ENCODE measurements at places on chromosomes 1 and 21.
A peak's percentile ranks its signal among the peaks of the same experiment; 100 is the strongest.

- no peak for DNase-seq
Observed at GRCh38 chr1:100718581-100718980, 961 bp upstream of the VCAM1 start.

DNA sequence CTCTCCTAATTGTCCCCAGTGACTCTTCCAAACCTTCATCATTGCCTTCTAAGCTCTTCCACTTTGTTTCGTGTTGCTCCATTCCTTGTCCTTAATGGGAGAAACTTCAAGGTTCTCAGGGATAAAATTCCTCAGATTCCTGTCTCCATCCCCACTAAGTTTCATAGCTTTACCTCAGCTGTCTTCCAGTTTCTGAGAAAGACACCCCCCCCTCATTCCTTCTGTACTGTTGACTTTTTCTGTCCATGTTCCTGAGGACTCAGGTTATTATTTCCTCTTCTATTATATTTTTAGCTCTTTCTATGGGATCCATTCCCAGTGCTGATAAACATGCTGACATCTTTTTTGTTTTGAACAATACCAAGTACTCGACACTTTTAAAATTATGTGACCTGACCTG, 215.3 kb upstream of the PTGFR start:
- no peak for DNase-seq

- DNase-seq: no peak
Observed at GRCh38 chr21:43819511-43820405, 30.4 kb downstream of the RRP1 start.

DNA sequence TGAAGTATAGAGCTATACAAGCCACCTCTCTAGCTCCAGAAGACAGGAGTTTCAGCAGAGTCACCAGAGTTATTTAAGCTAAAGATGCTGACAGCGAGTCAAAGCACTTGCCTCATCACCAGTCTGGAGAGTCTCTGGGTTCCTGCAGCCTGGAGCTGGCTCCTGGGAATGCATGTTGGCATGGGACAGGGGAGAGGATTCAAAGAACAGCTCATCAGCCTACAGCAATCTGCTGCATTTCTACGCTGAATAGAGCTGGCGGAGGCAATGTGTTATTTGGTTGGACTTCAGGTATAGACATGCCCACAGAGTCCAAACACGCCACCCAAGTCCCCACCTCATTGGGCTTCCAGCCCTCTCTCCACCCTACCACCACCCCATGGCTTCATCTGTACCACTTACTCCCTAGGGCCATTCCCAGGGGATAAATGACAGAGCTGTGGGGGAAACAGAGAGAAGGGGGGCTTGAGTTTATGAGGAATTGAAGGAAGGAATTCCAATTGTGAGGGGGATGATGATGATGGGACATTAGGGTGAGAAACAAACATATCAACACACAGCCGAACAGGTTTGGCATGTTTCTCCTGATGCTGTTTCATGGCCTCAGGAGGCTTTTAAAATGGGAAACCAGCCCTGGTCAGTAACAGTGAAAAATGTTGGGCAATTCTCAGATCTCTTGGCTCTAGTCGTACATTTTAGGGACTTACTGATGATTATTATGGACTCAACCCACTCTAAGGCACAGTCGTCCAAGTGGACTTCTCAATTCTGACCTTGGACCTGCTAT, 58.4 kb downstream of the PLEKHA6 start:
- no peak for DNase-seq

DNA sequence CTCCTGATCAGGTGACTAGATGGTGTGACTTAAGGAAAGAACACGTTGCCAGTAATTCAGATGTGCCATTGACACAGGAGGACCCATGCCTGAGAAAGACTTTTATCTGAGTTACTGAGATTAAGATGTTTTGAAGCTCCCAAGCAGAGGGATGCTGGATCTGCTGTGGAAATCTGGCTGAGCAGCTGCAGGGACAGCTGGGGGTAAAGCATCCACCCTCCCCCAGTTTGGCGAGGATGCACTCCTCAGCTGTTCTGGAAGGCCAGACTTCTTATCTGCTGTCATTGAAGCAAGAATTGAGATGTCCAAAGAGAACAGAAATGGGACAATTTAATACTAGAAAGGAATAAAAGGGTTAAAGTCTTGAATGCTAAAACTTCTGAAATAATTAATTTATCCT, 25.7 kb downstream of the TTC3 start:
- no peak for DNase-seq

DNA sequence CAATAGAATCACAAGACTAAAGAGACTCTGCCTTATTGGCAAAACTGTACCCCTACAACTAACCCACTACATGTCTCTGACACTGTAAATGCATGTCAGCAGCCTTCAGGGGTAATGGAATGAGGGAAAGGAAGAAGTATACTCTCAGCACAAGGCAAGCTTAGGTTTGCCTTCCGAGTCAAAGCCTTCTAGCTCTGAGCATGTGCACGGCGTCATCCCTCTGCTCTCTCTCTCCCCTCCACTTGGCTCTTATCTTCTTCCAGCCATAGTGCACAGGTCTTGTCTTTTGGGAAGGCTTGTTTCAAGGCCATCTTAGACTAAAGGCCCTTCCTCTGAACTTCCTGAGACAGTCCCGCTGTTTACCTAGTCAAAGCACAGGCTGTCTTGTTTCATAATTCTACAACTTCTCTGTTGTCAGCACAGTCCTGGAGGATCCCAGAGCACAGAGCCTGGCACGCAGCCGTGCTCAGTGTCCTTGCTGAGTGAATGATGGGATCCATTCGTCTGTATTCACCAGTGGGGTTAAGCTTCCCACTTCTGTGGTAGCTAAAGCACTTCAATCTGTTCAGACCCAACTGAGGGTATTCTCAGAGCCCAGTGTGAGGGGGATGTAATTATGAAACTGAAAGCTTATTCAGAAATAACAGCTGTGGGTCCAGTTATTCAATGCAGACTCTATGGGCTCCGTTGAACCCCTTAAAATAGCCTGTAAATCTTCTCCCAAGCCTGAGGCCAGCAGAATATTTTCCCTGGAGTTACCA, 166.5 kb upstream of the PLD5 start:
- DNase-seq: no peak

DNA sequence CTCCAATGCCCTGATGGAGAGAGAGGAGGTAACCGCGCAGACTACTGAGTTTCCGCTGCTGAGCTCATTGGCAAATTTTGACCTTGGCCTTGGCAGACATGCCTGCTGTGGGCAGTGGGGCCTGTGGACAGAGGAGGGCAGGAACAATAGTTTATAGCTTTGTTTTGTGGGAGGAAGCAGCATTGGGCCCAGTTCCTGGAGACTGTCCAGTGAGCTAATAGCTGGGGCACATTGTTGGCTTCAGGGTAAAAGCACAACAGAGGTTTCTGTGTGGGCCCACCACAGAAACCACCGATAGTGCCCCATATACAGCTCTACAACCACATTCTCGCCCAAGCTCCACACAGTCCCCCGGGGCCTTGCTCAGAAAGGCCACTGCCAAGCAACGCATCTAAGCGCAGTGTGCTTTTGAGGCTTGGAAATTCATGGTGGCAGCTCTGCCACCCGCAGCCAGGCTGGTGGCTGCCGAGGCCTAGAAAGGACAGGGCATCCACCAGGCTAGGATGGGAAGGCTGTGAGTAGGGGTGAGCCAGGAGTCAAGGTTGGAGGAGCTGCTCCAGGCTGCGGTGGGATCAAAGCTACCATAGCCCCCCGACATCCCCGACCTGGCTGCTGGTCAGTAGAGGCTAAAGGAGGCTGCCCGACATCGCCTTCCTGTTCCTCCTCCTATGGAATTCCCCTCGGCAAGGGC, 43.2 kb downstream of the NEK2 start:
- no peak for DNase-seq

- DNase-seq: no peak
Observed at GRCh38 chr1:9086796-9087195, 17.4 kb upstream of the SLC2A5 start.

DNA sequence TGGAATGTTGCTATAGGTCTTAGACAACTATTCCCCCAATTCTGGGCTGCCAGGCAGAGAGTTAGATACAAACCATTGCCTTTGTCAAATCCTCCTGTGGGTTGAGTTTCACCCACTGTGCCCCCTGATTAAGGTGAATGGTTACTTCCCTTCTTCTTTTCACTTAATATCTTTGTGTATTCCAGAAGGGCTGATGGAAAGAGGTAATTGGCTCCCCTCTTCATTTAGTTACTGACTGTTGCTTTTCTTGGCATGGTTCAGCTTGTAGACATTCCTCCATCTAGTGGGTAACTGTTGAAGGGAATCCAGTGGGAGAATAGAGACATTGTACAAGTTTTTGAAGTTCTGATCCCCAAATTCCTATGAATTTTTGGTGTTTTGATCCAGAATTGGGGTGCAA, 43.8 kb upstream of the MACF1 start:
- no peak for DNase-seq

GRCh38 chr1:229368347-229368746, 25.5 kb upstream of the CCSAP start:
- no peak for DNase-seq

- peak; percentile 82 for DNase-seq
Observed at GRCh38 chr1:26302733-26303405, 3.6 kb downstream of the UBXN11 start.

- no peak for DNase-seq
Observed at GRCh38 chr1:244962130-244962529, 97.8 kb upstream of the HNRNPU start.

DNA sequence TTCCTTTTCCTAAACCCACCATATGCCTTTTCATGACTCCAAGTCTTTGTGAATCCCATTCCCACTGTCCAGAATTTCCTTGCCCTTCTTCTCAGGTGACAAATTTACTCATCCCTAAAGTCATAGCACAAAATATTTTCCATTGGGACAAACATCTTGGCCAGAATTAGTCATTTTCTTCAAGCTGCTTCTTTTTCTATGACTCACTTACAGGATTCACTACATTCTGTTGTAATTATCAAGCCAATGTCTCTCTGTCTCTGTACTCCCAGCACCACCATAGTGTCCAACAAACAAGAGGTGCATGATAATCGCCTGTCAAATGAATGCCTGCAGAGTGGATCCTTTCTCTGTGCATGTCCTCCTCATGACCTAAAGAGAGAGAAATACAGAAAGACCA, 37.8 kb downstream of the SGIP1 start:
- DNase-seq: peak; percentile 91

DNA sequence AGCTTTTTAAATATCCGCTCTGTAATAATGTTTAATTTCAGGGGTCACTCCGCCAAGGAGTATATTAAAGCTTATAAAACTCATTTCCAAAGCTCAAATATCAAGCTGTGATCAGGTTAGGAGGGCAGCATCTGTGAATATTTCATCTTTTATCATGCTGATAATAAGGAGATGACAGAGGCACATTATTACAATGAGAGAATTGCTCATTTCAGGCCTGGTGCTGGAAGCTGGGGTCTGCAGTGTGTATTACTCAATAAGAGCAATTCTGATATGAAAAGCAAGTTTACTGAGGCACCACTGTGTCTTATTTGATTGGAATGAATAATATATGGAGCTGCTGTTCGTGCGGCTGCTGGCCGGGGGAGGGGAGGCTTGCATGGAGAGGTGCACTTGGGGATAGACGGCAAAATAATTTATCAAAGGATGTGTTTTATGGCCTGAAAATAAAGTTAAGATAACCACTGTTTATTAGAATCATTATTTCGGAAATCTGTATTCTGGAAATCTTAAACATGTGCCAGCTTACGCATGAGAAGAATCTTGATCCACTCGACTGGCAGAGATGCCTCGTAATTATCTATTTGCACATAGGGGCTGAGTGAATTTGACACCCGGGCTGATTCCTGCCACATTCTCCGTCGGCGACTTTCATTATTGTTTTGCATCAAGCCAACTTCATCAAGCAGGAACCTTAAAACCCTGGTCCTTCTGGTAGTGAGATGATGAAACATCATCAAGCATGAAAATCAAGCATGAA, 173.2 kb downstream of the RRAGC start:
- no peak for DNase-seq

DNA sequence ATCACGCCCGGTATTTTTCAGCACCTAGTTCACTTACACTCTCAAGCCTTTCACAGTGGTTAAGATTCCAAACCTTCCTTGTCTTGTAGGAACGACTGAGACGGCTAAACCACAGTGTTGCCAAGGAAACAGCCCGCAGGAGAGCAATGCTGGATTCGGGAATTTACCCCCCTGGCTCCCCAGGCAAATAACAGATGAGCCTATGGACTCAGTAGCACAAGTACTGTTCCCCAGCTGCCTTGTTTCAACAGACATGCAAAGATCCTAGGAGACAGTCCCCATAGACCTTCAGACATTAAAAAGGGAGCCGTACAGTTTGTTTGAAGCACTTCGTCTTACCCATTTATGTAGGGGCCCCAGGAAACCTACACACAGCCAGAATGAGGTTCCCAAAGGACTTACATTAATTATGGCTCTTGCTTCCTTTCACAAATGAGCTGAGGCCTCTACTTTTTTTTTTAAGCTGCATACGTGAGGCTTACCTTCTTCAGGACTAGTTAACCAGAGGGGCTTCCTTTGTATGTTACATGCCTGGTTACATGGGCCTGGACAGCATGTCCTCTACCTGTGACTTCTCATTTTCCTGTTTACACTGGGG, 2.7 kb downstream of the SNAPIN start:
- no peak for DNase-seq

DNA sequence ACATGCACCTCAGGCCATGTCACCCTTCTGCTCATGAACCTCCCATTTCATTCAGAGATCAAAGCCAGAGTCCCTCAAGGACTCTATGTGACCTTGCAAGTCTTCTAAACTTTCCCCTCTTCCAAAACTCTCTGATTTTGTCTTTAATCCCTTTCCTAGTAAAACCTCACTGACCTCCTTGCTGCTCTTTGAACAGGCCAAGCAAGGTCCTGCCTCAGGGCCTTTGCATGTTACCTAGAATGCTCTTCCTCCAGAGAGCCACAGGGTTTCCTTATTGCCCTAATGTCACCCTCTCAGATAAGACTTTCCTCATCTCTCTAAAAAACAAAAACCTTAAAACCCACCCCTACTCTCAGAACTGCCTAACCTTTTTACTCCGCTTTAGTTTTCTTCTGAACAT, 26.6 kb downstream of the IL23R start:
- no peak for DNase-seq

GRCh38 chr1:162383091-162383490, 1.6 kb downstream of the C1orf226 start:
- DNase-seq: no peak

GRCh38 chr1:33460947-33461629, 11.4 kb upstream of the ZSCAN20 start:
- no peak for DNase-seq

DNA sequence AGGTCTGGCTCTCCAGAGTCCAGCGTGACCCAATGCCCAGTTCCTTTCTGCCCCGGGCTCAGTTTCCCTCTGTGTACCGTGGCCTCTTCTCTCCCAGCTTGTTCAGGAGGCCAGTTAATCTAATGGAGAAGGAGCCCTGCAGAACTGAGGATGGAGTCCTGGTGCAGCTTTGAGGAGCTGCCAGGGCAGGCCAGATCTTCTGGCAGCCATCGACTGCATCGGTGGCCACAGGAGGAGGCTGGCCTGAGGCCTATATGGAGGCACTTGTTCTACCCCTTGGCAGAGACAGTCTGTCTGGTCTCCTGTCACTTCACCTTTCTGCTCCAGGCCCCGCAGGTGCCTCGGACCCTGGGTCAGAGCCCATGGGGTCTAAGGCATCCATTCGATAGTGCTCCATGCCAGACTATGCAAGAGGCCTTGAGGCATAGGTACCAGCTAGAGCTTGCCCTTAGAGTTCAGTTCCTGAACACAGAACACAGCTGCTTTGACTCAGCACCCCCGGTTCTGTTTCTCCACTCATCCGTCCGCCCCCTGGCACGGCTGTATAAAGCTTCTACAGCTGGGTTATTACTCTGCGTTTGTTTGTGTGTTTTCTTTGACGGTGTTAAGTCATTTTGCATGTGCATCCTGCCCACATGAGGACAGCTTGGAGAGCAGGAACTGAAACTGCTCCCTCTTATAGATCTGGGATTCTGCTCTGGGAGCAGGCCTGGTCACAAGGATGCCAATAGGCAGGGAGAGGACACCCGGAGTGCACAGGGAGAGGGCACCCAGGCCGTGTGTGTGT, 18.5 kb upstream of the LRRN2 start:
- DNase-seq: no peak

Data from ELR (cell line).